CD8-positive, alpha-beta memory T cell (primary cell): ENCODE measurements at places on chromosomes 1 and 21. TPM values are rescaled to one million over a fixed set of nuclear protein-coding genes. Genes with fewer than 3 reads are reported as not detected.

DNA sequence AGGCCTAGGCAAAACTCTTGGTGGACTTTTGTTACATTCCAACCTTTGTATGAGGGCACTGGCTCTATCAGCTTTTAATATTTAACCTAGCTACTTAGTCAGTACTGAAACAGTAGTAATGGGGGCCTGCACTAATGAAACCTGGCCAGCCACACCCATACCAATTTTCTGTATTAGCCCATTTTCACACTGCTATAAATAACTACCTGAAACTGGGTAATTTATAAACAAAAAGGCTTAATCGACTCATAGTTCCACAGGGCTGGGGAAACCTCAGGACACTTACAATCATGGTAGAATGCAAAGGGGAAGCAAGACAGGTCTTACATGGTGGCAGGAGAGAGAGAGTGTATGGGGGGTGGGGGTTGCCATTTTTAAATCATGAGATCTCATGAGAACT lies 245.7 kb upstream of the RGS18 start:
- no peak for DNase-seq

- DNase-seq: no peak
Measured at GRCh38 chr1:48073798-48074530, 76.8 kb upstream of the TRABD2B start.

DNA sequence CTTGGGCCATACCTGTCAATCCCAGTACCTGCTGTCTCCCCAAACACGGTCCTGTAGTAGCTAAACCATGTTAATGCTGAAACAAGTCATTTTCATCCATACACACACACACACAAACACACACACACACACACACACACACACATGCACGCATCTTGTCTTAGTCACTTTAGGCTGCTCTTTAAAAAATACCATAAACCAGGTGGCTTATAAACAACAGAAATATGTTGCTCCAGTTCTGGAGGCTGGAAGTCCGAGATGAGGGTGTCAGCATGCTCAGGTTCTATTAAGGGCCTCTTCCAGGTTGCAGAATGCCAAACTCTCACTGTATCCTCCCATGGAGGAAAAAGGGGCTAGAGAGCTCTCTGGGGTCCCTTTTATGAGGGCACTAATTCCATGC lies 129.9 kb downstream of the NTPCR start:
- no peak for DNase-seq

DNA sequence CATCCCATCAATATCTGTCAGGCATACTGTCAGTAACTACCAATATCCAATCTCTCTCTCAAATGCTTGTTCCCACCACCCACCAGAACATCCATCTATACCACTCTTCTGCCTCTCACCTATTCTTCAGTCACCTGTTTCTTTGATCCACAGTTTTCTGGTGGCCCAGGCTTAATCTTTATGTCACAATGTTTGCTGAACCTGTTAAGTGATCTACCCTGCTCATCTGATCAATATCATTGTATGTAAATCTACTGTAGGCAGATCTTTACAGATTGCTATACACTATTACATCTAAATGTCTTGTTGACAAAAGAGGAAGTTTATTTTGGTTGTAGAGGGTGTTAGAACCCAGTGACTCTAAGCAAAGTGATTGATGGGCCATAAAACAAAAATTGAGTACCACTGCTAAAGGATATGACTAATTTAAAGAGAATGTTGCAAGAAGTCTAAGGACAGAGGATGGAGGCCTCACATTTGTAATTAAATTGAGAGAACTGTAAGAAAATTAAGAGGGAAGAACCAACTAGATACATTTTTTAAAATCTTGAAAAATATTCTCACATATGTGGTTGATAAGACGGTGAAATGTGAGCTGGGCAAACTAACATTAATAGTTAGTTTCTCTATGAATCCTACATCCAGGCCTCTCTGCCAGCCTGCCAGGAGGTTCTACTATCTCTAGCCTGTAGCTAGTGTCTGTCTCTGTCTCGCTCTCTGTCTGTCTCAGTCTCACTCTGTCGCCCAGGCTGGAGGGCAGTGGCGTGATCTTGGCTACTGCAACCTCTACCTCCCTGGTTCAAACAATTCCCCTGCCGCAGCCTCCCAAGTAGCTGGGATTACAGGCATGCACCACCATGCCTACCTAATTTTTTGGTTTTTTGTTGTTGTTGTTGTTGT lies 34.1 kb downstream of the EGLN1 start:
- no peak for DNase-seq

- DNase-seq: no peak
Measured at GRCh38 chr1:81406292-81406999, 394.3 kb upstream of the ADGRL2 start.

DNA sequence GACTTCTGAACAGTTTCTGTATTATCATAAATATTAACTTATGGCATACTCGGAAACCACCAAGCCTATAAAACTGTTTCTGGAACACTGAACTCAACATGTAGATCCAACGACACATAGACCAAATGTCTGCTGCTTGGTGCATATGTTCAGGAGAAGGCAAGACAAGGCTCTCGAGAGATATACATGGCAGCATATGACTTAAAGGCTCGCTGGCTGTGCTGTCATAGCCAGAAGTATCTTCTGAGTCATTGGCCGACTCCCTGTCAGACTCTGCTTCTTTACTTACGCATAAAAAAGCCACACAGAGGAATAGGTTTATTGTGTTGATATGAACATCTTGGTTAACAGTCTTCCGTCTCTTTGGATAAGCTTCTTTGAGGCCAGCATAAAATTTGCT lies 60.6 kb downstream of the LYST start:
- DNase-seq: no peak

- DNase-seq: no peak
Measured at GRCh38 chr1:19771350-19771749, 28.4 kb downstream of the TMCO4 start.

FAM78B gene
- total RNA-seq: 0.22 TPM
